ENCODE measurements at places on chromosomes 1 and 21. TPM values are rescaled to one million over a fixed set of nuclear protein-coding genes. Genes with fewer than 3 reads are reported as not detected.

The PTPRC gene
- 421 TPM for total RNA-seq

The LHX4 gene
- total RNA-seq, result not detected

The SAMSN1 gene
- 113 TPM for total RNA-seq

The TRNAU1AP gene
- 42.6 TPM for total RNA-seq

The CELA2A gene
- total RNA-seq, result not detected

The LRRN2 gene
- total RNA-seq, result not detected

The TMCC2 gene
- total RNA-seq, result 14.0 TPM

The LRRC53 gene
- not detected for total RNA-seq

The LCE1A gene
- total RNA-seq, result not detected

The CDKN2C gene
- 13.0 TPM for total RNA-seq

The SERPINC1 gene
- total RNA-seq, result not detected

The TMEM51 gene
- not detected for total RNA-seq

The KIRREL1 gene
- 0.16 TPM for total RNA-seq

The C1orf53 gene
- total RNA-seq, result 0.95 TPM

The INAVA gene
- not detected for total RNA-seq

The KCNE1 gene
- total RNA-seq, result not detected

The MSH4 gene
- 0.35 TPM for total RNA-seq

The CYB5RL gene
- total RNA-seq, result 10.6 TPM

The HHAT gene
- 2.3 TPM for total RNA-seq

The FNDC10 gene
- total RNA-seq, result 2.9 TPM

The KCNJ9 gene
- total RNA-seq, result not detected

The DMRTA2 gene
- total RNA-seq, result not detected

The GPR89B gene
- total RNA-seq, result 18.2 TPM

The LCE2B gene
- total RNA-seq, result not detected

The LCE6A gene
- not detected for total RNA-seq

The SLC35F3 gene
- 8.1 TPM for total RNA-seq

The DISC1 gene
- 1.7 TPM for total RNA-seq
